IPS DF 6.9 (cell line): ENCODE measurements at places on chromosomes 13 and 19.

DNA sequence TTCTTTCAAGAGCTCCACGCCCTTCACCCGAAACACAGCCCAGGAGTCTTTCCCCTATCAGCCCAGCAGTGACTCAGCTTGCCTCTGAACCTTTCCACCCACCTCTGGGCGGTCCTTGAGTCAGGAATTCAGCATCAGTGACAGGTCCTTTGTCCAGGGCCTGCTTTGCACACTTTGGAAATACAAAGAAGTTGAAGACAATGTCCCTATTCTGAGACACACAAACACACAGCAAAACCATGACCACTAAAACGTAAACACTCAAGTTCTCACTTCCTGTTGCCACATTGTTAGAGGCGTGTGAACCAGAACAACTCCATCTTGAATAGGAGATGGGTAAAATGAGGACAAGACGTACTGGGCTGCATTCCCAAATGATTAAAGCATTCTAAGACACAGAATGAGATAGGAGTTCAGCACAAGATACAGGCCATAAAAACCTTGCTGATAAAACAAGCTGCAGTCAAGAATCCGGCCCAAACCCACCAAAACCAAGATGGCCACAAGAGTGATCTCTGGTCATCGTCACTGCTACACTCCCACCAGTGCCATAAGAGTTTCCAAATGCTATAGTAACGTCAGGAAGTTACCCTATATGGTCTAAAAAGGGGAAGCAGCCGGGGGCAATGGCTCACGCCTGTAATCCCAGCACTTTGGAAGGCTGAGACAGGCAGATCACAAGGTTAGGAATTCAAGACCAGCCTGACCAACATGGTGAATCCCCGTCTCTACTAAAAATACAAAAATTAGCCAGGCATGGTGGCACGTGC lies 49.2 kb upstream of the ATP12A start:
- no peak for DNase-seq

GRCh38 chr13:93867481-93867880 lies 612.0 kb downstream of the DCT start:
- DNase-seq = no peak

DNA sequence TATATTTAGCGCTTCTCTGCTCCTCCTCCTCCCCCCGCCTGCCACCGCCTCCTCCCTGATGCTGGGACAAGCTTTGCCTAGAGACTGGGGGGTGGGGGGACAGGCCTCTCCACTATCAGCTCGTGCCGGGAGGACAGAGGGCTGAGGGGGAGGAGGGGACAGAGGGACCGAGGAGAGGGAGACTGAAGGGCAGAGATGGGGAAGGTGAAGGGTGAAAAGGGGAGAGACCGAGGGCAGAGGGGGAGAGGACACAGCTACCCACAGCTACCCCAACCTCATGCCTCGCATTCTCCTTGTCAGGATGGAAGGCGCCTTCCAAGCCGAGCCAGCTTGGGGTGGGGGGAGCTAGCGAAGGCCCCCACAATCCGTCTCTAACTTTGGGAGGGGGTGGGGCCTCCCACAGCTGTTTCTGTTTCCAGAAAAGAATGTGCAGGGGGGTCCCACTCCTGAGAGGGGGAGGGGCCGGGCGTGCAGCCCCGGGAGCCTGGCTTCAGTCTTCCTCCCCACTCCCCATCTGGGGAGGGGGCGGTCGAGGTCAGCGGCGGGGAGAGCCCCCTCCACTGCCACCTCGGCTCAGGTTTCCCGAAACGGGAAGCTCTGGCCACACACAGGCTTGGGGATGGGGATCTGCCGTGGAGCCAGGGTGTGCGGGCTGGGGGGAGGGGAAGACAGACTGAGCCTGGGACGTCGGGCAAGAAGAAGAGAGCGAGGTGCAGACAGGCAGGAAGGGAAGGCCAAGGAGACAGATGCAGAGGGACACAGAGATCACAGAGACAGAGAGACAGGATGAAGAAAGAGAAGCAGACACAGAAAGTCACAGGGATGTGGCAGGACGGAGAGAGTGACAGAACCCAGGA lies 1.6 kb downstream of the DACT3 start:
- no peak for DNase-seq

- DNase-seq = no peak
Measured at GRCh38 chr13:109900320-109900719, 113.9 kb upstream of the IRS2 start.

DNA sequence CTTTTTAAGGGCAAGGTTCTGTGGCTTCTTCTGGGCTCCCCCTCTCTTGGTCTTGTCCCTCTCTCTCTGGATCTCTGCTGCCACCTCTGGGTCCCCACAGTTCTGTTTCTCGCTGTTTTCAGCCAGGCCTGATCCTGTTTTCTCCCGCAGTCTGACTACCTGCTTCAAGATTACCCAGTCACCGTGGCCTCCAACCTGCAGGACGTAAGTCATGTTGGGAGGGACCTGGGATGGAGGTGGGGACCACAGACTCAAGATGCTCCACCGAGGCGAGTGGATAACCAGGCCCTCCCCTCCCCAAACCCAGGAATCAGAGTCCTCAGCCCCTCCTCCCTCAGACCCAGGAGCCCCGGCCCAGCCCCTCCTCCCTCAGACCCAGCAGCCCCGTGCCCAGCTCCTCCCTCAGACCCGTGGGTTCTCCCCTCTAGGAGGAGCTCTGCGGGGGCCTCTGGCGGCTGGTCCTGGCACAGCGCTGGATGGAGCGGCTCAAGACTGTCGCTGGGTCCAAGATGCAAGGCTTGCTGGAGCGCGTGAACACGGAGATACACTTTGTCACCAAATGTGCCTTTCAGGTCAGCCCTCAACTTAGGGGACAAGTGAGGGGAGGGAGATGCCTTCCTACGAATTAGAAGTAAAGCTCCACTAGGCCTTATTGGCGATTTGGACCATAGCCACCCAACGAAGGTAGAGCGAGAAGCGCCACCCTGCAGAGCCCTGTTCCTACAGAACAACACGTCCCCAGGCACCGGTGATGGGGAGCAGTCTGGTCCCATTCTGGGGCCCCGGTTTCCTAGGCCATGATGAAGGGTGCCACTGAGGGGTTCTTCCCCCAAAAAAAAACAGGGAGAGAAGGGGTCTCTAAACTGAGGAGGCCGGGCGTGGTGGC lies 2.2 kb downstream of the FLT3LG start:
- DNase-seq = peak; percentile 80

GRCh38 chr13:41563341-41563983 lies 106.1 kb downstream of the RGCC start:
- DNase-seq = no peak
